ENCODE measurements at places on chromosomes 2 and 18.

DNA sequence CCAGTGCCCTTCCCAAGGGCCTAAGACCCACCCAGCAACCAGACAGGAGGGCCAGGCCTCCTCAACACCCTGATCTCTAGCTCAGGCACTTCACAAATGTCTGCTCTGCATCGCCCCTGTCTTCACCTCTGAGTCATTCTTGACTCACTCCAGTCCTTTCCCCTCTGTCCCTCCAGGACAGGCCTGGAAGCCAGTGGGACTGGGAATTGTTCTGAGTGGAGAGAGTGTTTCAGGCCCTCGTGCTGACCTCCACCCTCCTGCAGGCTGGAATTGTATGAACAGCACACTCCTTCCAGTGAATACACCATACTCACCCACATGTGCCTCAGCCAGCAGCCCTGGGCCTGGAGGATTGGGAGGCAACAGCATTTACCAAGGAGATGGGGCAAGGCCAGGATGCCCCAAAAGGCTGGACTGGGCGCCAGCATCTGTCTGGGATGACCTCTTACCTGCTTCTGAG is 304.2 kb downstream of the CYP26B1 start:
- peak; percentile 78 for DNase-seq

DNA sequence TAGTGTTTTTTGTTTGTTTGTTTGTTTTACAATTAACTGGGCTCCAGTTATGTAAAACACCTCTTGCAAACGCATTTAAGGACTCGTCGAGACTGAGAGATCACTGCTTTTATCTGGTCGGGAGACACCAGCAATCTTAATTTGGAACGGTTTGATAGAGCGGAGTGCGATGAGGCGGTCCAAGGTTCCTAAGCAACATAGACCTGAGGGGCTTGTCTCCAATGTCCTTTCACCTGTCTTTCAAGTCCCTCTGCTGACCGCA is 729 bp upstream of the SELENOI start:
- no peak for DNase-seq

GRCh38 chr18:61549416-61549815 is 216.2 kb downstream of the CDH20 start:
- DNase-seq = no peak

GRCh38 chr2:201127570-201127969 is 11.6 kb downstream of the CFLAR start:
- DNase-seq = peak; percentile 49

- no peak for DNase-seq
Observed at GRCh38 chr2:19419211-19419880, 60.9 kb upstream of the OSR1 start.

GRCh38 chr18:5997361-5997760 is 102.0 kb upstream of the TMEM200C start:
- DNase-seq = no peak

DNA sequence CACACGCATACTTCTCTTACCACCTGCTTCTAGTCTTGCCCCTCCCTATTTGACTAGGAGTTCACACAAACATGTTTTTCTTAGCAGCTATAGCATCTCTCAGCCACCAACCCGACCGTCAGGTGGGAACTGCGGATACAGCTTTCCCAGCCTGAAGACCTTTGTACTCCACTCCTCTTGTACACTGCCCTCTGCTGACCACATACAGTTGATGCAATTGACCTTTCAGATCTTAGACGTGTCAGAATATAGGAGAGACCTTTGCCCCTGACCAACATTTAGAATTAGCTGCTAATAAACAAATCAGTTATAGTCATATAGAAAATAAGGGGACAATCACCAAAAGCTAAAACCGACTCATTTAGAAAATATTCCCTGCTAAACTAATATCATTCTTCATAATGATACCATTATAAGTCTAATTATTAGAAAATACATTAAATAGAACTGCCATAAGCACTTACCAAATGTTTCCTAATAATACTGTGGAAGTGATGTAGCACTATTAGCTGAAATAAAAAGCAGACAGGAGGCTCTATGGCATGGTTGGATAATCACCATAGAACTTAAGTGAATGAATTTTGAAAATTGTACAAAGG is 208.4 kb downstream of the RAD51AP2 start:
- DNase-seq = peak; percentile 61

DNA sequence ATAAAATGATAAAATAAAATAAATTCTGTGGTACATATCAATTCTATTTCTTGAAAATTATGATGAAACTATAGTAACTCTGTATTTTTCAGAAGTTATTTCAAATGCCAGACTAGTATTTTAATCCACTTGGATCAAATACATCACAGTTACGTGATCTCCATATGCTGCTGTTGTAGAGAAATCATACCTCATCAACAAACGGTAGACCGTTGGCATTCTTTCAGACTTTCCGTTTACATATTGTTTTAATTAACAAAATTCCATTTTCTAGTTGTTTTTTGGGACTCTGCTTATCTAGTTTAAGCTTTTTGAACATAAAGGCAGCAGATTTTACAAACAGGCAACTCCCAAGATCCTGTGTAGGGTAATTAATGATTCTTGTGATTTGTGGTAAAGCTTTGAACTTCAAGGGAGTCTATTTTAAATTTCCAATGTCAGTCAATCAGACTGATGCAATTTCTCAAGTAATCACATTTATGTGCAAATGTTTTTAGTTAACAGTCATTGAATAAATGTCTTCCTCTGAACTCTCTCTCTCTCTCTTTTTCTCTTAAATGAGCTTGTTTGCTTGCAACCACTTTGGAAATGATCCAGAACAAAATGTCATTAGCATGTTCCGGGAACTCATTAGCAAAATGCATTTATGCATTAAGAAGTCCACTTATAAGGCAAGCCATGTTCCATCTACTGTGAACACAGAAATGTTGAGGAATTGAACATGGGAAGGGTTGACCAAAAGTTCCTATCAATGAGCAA is 31.8 kb downstream of the NYAP2 start:
- no peak for DNase-seq

GRCh38 chr2:26886736-26887135 is 38.8 kb downstream of the DPYSL5 start:
- no peak for DNase-seq

GRCh38 chr2:71256421-71256820 is 29.5 kb upstream of the PAIP2B start:
- no peak for DNase-seq

- no peak for DNase-seq
Observed at GRCh38 chr2:1640301-1641135, 103.8 kb downstream of the PXDN start.

DNA sequence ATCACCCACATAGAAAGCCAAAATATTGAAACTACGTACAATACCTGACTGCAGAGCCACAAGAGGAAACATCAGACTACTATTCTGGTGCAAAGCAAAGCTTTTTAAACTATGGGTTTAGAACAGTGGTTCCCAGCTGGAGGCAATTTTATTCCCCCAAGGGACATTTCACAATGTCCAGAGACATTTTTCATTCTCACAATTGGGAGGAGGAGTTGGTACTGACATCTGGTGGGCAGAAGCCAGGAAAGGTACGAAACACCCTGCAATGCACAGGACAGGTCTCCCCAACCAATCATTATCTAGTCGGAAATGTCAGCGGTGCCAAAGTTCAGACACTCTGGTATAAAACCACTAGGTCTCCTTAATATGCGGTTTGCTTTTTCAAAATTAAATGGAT is 88.4 kb upstream of the ARL5A start:
- DNase-seq = no peak

DNA sequence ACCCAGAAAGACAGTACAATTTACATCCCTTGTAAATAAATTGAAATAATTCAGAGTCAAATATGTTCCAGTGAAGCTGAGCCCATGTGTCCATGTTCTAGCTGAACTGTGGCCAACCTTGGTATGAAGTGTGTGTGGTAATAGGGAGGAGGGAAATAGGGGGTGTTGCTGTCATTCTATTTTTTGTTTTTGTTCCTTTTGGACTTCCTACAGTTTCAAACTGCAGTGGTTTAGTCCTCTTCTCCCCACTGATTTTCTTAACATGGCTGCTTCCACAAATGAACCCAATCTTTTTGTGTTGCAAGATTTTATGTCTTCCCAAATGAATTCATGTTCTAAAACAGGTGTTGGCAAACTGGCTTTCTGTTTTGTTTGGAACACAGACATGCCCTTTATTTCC is 156.9 kb downstream of the CCBE1 start:
- DNase-seq = peak; percentile 14

DNA sequence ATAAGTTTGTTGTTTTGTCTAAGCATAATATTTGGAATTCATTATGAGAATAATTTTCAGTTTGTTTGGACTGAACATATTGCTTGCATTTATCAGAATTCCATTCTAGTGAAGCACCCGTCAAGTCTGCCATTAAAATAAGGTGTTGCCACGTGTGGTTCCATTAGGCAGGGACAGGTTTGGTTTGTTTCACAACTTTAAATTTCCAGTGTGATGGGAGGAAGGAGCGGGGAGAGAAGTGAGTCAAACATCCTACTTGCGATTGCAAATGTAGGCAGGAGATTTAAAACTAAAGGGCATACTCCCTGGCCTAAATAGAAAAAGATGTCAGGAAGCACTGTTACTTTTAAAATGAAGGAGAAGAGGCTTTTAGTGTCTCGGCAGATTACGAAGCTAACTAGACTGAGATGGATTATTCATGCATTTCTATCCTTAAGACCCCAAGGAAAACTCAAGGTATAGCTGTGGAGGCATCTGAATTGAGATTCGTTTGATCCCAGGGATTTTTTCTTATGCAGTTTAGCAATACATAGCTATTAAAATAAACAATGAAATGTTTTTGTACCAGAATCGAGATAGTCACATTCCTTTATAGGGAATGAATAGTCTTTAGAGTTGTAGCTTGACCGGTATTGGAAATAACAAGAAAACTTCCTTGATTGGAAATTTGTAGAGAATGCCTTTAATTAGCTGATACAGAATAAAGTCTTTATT is 19.8 kb downstream of the GRHL1 start:
- DNase-seq = peak; percentile 35

GRCh38 chr18:46497129-46497528 is 159.9 kb downstream of the LOXHD1 start:
- DNase-seq = peak; percentile 27

GRCh38 chr2:45272549-45273265 is 263.5 kb upstream of the SIX2 start:
- no peak for DNase-seq

GRCh38 chr2:13560322-13560721 is 843.6 kb downstream of the TRIB2 start:
- no peak for DNase-seq

GRCh38 chr2:38152035-38152434 is 76.1 kb upstream of the CYP1B1 start:
- no peak for DNase-seq

- DNase-seq = peak; percentile 83
Observed at GRCh38 chr2:190847504-190848081, 33.0 kb upstream of the GLS start.

DNA sequence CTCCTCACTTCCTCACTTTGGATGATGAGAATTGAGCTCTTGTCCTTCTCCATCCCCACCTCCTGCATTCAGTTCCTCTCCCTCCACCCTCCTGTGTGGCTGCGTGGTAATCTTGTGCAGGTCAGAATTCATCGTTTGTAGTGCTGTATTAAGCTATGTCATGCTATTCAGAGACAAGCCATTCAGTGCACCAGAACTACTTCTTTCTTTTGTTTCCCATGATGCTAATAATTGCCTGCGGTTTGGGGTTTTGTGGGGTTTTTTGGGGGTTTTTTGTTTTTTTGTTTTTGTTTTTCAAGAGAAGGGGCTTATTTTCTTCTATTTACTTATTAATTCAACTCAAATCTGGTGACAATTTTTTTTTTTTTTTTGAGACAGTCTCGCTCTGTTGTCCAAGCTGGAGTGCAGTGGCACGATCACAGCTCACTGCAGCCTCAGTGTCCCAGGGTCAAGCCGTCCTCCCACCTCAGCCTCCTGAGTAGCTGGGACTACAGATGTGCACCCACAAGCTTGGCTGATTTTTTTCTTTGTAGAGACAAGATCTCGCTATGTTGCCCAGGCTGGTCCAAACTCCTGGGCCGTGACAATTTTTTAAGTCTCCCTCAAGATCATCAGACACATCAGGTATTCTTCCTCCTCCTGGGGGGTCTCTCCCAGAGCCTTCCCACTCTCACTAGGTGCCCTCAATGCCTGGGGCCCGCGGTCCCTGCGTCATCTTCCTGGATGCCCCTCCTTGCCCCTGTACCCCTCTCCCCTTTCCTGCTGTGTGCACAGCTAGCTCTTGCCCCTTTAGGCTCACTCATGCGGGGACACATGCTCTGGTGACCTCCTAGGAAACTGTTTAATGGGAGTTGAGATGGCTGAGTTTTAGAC is 37.8 kb downstream of the MAL start:
- no peak for DNase-seq

GRCh38 chr2:21740484-21740883 is 616.7 kb downstream of the TDRD15 start:
- peak; percentile 65 for DNase-seq

DNA sequence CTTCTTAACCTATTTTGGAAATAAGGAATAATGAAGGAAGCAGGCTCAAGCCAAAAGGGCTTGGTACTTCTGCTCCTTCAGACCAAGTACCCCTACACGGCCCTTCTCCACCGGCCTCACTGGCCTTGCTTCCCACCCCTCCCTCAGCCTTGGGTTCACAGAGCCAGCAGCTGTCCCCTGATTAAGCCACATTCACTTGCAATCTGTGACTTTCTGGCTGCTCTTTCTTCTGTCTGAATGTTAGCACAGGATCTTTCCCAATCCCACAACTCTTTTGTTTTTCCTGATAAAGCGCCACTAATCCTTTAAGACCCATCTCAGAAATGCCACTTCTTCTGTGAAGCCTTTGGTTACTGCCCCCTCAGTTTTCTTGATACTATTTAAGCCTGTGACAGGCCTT is 52.4 kb downstream of the REEP1 start:
- DNase-seq = no peak

GRCh38 chr2:198905881-198906612 is 551.7 kb downstream of the SATB2 start:
- no peak for DNase-seq

All from fibroblast of skin of right biceps (primary cell).